ENCODE measurements at places on chromosomes 1 and 21.

GRCh38 chr1:30411206-30411605 is 312.2 kb downstream of the MATN1 start:
- DNase-seq = no peak

DNA sequence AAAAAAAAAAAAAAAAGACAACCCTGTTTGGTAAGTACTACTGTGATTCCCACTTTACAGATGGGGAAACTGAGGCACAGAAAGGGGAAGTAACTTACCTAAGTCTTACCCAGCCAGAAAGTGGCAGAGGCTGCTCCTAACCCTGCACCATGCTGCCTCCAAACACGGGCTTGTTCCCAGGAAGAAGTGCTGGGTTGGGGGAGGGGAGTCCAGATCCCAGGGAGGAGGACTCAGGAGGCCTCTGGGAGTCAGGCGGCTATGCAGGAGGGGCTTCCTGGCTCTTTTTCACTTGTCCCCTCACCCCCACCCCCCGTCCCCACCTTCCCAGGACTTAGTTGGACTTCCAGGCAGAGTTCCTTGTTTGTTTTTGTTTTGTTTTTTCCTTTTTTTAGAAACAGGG is 23.9 kb downstream of the PIK3CD start:
- DNase-seq = no peak

DNA sequence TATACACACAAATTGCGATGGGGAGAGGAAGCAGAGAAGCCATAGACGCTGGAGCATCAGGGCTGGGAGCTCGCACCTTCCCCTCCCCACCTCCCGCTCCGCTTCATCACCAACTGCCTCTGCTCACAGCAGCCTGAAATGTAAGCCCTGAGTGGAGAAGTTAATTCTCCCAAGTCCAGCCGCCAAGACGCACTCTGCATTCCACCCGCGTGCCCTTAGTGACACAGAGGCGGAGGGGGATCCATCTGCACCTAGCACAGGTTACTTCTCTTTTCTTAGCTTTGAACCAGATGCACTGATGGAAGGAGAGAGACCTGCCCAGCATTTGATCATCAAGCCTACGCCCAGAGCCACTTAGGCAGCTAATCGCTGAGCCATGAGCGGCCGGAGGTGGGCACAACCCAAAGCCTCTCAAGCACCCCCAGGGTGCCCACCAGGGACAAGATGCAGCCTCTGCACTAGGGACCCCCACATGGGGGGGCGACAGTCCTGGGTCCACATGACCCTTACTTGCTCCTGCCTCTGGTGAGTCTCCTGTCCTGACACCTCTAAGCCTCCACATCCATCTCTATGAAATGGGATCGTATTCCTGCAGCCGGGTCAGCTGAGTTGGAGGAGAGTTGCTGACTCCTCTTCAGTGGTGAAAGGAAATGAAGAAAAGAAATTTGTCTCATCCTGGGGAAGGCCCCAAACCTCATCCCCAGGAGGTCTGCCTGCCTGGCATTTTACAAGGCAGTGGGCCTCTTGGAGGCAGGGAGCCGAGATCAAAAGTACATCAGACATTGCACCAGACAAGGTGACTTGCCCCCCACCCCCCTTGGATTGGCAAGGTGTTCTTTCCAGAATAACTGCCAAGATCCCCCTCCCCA is 316.2 kb downstream of the MATN1 start:
- DNase-seq = no peak

DNA sequence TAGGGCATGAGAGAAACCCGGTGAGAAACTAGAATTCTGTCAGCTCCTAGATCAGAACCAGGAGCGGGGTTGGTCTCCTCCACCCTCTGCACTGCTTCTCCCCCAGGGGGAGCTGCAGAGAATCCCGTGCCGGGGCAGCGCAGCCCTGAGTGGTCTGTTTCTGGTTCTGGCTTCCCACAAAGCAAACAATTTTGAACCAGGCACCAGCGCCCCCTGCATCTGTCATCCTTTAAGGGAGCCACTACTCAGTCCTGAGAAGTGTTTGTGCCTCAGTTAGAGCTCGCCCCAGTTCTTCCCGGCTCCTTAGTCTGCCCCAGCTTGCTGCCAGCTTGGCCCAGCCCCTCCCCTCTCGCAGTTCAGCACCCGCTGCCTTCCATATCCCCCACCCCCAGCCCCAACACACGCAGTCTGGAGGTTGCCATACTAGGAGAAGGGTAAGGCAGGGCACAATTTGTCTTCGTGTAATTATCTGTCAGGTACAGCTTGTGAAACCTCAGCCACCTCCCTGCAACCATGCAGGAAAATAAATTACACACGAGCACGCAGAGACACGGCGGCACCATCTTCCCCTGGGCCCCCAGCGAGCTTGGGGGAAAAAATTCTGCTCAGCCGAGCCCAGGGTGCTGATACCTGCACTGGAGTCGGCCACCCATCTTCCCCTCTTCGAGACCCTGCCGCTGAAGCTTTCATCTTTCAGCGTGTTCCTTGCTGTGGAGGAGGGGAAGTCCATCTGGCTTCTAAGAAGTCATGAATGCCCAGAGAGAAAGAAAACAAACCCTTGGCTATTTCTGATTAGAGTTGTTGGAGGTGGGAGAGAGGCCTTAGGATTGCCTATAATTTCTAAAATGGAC is 62.6 kb upstream of the CD1D start:
- DNase-seq = no peak

DNA sequence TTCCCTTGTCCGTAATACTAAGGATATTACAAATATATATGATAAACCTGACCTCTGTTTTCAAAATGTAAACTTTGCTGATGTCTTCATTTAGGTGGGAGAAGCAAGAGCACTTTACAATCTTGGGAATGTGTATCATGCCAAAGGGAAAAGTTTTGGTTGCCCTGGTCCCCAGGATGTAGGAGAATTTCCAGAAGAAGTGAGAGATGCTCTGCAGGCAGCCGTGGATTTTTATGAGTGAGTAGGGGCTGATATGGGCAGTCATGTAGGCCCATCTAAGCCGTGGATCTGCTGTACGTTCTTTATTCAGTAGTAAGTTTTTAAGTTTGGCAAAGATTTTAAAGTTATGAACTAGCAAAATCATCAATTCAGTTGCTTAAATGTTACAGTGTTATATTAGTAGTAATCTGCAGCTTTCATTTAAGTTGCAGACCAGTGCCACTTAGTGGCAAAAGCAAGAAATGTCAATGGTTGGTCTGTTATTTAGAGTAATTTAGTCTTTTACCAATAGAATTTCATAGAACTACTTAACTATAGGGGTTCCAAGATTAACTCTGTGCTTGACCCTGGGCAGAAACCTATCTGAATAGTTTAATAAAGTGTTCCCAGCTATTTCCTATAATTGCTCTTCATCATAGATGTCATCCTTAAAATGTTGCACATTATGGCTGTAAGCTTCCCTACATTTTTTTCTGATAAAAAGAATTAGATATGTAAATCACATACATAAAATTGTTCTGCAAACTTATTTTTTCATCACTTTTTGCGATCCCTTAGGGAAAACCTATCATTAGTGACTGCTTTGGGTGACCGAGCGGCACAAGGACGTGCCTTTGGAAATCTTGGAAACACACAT is 21.3 kb downstream of the GPSM2 start:
- no peak for DNase-seq

GRCh38 chr21:31802331-31802730 is 70.4 kb upstream of the SCAF4 start:
- DNase-seq = no peak

DNA sequence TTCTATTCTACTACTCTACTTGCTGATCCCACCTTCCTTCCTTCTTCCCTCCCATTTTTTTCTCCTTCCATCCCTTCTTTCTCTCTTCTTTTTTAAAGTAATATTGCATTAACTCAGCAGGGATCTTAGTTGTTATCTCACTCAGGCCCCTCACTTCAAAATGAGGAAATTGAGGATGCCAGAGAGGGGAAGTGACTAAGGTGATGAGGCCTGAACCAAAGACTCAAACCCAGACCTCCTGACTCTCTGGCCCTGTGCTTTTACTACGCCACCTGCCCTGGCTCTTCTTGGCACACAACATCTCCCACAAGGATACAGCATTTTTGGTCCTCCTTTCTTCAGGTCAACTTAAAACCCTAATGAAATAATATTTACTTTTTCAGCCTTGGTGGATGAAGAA is 151.7 kb upstream of the ZNF648 start:
- DNase-seq = no peak

DNA sequence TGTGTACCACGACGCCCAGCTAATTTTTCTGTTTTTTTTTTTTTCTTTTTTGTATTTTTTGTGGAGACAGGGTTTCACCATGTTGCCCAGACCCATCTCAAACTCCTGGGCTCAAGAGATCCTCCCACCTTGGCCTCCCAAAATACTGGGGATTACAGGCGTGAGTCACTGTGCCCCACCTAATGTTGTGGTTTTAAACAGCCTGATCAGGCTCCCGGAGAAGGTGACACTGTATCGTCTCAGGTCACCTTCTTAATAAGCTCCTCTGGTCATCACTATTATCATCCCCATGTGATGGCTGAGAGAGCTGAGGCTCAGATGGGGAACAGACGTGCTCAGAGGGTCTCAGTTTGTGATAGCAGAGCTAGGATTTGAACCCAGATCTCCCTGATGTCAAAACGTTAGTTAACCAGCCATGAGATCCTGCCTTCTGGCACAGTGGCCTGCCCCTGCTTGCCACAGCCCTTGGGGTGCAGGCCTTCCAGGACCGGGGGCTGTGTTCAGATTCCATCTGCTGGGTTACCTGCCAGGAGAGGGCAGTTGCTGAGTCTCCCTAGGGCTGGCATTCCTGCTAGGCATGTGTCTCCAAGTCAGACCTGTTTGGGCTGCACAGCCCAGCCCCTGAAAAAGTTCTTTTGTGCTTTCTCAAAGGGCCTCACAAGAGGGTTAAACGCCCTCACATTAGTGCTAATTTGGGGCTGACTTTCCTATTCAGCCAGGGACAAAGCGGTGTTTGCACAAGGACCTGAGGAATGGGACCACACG is 32.7 kb upstream of the GRHL3 start:
- DNase-seq = no peak

- DNase-seq = no peak
Observed at GRCh38 chr1:115805597-115805996, 35.3 kb downstream of the NHLH2 start.

- no peak for DNase-seq
Observed at GRCh38 chr21:16330082-16330907, 600.5 kb downstream of the USP25 start.

DNA sequence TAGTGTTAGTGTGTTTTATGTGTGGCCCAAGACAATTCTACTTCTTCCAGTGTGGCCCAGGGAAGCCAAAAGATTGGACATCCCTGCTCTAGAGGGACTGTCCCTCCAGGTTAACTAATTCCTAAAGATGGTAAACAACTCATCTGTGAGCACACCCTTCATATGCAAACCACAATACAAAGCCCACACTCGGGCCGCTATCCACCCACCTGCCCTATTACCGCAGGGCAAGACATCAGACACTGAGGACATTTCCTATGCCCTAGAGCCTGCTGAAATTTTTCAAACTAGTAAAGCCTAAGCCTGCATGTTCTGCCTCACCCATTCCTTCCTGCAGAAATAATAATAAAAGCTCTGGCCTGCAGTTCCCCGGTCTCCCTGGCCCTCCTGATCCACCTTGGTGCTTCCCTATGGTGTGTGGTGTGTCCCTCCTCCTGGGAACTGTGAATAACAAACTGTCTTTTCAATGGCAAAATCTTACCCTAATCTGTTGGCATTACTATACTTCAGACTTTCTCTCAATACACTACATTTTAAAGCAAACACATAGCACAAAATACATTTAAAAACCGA is 39.3 kb upstream of the NTPCR start:
- no peak for DNase-seq

GRCh38 chr1:186494832-186495271 is 33.9 kb upstream of the PDC start:
- DNase-seq = no peak

DNA sequence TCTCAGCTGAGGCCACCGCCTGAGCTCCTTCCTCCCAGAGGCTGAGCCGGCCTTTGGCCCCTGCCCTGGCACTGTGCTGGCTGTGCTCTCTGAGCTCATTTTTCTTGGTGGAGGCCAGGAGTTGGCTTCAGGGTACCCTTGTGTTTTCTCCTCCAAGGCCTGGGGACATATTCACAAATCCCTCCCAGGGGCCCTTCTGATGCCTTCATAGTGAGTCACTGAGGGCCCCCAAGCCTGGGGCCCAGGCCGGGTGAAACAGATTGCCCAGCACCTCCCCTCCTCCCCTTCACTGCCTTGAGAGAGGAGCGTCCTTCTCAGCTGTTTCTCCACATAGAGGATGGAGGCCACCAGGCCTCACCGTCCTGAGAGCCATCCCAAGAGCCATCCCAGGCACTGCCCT is 105.8 kb downstream of the SIK1 start:
- DNase-seq = no peak

DNA sequence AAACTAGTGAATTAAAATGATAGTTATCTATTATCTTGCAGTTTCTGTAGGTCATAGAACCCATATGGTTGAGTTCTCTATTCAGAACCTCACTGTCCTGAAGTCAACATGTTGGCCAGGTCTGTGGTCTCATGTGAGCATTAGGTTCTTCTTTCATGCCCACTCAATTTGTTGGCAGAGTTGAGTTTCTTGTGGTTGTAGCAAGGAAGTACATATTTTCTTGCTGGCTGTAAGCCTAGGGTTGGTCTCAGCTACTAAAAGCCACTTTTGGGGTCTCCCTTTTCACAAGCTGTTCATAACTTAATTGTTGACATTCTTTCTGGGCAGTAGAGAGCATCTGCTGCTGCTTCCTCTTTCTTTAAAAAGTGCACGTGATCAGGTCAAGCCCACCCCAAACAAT is 1165.1 kb upstream of the NCAM2 start:
- no peak for DNase-seq

All from substantia nigra (tissue), 51 donors.